Right lobe of liver (tissue), 6 donors: ENCODE measurements at places on chromosomes 2 and 18.

DNA sequence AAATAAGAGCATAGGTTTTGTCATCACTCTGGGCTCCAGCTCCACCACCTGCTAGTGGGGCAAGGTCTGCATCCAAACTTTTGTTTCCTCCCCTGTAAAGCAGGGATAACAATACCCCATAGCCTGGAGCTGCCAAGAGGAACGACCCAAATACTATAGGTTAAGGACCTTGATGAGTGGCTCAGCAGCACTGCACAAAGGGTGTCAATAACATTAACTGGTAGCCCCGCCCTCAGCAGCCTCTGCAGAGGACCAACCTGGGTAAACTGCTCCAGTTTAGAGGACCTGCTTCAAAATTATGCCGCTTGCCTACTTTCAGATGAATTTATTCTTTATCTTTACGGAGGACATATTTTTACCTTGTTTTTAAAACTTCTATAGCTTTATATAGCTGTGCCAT is 65.8 kb upstream of the RIOK3 start:
- DNase-seq = no peak

- no peak for DNase-seq
Measured at GRCh38 chr2:11617527-11617926, 52.5 kb downstream of the NTSR2 start.

DNA sequence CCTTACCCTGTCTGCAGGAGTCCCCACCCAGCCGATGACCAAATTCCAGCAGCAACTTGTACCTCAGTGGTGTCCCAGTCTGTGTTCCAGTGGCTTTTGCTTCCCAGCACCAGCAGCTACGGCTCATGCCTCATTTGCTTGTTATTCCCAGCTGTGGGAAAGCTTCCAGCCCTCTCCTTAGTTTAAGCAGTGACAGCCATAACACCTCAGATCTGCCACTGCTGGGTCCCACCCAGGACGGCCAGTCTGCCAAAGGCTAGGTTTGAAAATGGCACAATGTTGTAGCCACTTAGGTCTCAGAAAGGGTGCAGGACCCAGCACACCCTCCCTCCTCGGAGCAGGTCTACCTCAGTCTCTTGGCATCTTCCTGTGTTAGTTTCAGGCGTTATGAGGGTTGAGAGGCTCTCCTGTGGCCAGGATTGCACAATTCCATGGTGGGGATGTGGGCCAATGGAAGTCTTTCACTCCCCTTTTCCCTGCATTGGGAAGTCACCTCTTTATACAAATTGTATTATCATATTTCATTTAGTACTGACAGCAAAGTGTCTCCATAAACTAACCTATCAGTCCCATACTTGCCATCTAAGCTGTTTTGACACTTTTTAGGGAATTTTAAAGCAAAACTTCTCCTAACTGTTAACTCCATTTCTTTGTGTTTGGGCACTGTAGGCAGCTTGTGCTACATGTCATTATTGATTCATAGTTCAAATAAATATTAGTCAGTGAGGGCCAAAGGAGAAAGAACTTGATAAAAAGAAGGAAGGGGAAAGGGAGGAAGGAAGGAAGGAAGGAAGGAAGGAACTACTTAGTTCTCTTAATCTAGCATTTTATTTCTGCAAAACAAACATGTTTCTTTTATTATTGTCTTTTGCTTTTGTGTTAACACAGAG is 62.9 kb upstream of the FAM110C start:
- no peak for DNase-seq

- no peak for DNase-seq
Measured at GRCh38 chr2:170524828-170525565, 190.1 kb upstream of the SP5 start.

DNA sequence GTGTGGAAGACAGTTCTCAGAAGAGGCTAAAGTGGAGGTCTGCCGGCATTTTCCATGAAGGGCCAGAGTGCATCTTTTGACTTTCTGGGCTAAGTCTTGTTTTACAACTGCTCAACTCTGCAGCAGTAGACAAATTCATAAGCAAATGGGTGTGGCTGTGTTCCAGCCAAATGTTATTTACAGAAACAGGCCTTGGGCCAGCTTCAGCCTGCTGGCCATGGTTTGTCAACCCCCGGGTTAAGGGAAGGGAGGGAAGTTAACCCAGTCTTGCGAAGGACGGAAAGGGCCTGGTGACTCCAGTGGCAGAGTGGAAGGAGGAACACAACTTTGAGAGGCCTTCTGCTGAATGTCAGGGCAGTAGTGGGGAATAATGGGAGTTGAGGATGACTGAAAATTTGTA is 34.3 kb upstream of the NCKAP5 start:
- DNase-seq = no peak

GRCh38 chr2:241003047-241003360 is 4.6 kb downstream of the SNED1 start:
- DNase-seq = no peak

- DNase-seq = no peak
Measured at GRCh38 chr18:34281290-34281689, 56.6 kb upstream of the NOL4 start.

DNA sequence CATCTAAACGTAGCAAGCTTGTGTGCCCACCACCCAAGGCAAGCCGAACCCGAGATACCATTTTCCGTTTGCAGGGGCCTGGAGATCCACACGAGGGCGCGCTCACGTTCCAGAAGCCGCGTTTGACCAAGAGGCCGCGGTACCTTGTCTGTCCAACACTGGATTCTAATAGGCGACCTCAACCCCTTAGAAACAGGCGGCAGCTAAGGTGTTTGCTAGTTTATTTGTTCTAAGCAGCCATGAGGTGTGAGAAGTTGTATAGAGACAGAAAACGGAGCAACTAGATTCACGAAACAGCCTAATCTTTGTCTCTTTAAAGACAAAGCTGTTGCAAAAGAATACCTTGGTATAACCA is 4.2 kb downstream of the HOXD11 start:
- no peak for DNase-seq

DNA sequence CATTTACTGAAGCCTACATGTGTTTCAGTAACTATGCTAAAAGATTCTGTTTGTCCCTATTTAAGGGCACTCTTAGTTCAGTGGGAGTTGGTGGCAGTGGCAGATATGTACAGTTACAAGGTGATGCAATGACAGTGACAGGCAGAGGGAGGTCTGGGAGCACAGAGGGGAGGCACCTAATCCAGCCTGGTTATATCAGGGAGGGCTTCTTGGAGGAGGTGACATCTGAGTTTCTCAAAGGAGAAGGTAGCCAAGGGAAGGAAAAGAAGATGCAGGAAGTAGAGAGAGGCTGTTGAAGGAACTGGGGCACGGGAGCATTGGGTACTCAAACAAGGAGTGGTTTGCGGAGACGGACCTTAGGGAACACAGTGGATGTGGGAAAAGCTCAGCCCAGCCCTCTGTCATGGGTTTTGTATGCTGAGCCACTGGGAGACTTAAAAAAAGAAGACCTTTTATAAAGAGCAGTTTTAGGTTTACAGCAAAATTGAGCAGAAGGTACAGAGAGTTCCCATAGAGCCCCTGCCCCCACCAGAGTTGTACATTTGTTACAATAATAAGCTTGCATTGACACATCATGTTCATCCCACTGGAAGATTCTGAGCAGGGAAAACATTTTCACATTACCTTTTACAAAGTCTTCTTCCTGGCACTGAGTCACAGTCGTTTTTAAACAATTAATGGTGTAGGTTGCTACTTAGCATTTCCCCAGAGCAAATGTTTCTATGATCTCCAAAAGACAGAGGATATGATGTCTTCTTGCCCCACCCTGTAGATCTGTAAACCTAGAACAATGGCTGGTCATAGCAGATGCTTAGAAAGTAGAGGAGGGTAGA is 83.0 kb upstream of the TAF1B start:
- no peak for DNase-seq

DNA sequence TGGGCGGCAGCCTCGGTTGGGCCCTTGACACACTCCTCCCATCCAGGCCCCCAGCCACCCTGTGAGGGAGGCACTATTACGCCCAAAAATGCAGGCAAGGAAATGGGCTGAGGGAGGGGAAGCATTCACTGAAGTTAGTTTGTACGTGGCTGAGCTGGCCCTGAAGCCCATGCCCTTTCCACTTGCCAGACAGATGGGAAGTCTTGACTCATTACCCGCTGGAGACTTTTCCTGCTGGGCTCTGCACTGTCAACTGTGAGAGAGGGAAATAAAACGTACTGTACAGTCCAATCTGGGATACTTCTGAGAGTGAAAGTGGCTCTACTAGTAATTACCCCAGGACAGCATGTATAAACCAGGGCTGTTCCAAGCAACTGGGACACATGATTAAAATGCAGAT is 125.9 kb downstream of the MSH2 start:
- DNase-seq = no peak

DNA sequence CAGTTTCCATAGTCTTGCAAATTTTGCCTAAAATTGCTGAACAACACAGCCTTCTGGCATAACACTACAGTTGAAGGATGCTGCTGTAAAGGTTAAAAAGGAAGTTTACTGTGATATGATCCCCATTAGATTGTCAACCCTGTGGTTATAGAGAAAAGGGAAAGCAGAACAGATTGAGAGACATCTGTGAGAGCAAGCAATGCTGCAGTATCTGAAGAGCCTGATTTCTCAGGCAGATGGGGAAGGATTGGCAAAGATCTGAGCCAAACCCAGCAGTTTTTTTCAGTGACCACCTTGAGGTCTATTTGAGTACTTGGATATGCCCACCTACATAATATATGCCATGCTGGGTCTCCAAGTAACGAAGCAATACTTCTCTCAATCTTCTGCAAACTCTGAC is 8.5 kb upstream of the ST8SIA3 start:
- no peak for DNase-seq

DNA sequence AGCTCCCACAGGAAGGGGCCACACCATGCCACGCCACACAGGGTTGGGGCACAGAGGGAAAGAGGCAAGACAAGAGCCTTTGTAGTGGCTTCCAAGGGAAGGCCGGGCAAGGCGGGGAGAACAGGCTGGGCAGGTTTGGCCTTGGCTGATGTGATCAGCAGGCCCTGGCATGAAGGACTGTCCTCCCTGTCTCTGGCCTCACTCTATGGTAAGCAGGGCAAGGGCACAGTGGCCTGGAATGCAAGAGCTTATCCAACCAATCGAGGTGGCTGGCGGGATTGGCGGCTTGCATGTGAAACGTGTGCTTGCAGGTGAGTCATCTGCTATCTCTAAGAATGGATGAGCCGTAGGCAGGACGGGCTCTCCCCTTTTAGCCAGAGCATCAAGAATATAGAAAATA is 6.4 kb upstream of the ATP9B start:
- no peak for DNase-seq

- DNase-seq = no peak
Measured at GRCh38 chr2:65662654-65663432, 230.4 kb upstream of the SPRED2 start.

- no peak for DNase-seq
Measured at GRCh38 chr2:131588152-131588873, 60.6 kb downstream of the CCDC74A start.

GRCh38 chr2:162731917-162732804 is 106.4 kb downstream of the KCNH7 start:
- DNase-seq = no peak

DNA sequence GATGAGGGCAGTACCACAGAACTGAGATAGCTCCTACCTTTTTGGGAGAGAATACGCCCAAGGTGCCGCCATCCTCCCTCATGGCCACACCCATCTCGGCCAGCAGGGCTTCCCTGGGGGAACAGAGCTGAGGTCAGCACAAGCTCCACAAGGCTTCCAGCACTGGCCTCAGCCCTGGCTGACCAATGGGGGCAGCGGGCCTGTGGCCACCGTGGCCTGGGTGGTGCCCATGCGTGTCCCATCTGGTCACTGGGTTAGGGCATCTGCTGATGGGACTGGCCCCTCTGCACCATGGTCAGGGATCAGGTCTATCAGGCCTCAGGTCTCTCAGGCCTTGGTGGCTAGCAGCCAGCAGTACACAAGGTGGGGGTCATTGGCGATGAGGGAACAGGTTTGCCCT is 50.9 kb downstream of the KIF1A start:
- no peak for DNase-seq

- no peak for DNase-seq
Measured at GRCh38 chr18:29855637-29856036, 1186.9 kb downstream of the DSC3 start.

DNA sequence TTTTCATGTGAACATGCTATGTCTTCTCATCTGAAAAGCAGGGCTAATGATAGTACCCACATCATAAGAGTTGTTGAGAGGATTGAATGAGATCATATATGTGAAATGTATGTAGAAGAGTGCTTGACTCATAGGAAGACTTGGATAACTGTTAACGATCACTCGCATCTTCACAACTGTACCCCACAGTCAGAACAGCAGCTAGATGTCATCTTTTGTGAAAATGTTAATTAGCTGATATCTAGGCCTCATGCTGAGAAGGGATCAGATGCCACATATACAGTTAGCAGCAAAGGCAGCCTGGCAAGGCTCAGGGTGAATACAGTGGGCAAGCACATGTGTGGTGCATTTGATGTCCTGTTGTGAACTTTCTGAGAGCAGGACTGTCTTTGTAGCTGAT is 24.2 kb downstream of the MAP3K20 start:
- no peak for DNase-seq

DNA sequence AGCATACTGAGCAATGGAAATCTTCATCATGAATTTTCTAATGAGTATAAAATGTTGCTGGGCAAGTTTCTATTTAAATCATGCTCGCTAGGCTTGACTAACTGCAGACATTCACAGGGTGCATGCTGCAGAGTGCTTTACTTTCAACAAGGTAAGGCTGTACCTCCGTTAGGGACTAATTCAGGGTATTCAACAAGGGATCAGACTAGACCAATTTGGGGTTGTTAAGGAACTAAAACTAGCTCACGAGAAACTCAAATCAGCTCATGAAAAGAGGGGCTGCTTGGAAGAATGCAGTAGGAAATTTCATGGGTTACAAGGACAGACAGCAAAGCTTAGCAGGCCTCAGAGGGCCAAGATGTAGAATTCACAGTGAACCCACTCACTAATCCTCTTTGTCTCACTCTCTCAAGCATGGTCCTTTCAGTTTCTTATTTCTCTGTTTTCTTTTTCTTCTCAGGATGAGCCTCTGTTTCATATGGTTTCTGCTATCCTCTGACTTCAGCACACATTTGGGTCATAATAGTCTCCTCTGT is 2.2 kb downstream of the MYO3B start:
- DNase-seq = no peak

- DNase-seq = no peak
Measured at GRCh38 chr2:236367506-236368289, 103.5 kb upstream of the ASB18 start.

DNA sequence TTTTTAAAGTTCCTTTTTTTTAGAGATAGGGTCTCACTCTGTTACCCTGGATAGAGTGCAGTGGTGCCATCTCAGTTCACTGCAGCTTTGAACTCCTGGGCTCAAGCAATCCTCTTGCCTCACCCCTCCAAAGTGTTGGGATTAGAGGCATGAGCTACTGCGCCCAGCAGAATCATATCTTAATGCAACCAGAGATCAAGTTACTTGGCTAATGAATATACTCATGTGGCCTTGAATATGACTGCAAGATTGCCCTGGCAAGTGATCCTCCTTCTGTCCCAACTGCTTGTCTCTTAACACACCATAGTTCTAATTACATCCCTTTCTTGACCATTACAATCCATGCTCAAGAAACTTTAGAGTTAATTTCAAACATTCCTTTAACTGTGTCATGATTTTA is 133.5 kb downstream of the SRBD1 start:
- no peak for DNase-seq

DNA sequence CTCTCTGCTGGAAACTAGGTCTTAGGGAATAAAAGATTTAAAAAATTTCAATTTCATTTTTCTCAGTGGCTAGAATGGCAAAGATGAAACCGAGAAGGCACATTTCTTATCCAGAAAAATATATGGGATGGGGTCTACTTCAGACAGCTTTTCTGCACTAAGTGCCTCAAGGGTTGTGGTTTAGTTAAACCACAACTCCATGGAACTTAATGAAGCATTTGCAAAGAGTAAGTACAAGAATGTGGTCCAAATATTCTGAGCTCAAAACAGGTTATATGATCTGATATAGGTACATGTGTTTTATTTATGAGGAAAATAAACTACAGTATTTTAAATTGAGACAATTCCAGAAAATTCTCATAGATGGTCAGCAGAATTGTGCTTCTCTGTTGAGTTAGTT is 101.8 kb upstream of the FZD5 start:
- no peak for DNase-seq
